Ascending aorta (tissue), 2 donors: ENCODE measurements at places on chromosomes 4 and X.

DNA sequence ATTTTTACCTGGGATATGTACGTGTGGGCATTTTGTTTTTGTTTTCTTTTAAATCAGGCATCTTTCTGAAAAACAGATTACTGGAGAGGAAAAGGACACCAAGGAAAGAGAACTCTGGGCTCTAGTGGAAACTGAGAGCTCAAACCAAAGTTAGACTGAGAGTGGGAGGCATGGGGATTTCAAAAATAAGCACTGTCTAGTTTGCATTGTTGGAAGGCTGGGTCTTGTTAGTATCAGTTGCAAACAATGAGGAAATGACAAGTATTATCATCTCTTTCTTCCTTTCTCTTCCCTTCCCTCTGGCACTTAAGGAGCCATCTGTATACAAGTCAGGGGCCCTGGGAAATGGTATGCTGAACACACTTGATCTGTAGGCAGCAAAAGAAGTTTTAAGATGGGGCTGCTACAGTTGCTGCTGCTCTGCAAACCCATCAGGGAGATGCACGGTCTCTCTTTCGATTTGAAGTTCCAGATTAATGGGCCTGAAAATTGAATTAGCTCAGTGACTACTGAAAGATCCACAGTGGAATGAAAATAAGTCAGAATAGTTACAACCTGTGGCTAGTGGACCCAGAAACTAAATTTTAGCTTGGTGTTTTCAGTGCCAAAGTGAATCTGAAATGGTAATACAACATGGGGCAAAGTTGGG lies 48.0 kb upstream of the GRXCR1 start:
- no peak for DNase-seq

- no peak for DNase-seq
Observed at GRCh38 chrX:140697618-140698017, 11.9 kb upstream of the LINC00632 start.

- no peak for DNase-seq
Observed at GRCh38 chrX:16239211-16239610, 71.9 kb downstream of the MAGEB17 start.

DNA sequence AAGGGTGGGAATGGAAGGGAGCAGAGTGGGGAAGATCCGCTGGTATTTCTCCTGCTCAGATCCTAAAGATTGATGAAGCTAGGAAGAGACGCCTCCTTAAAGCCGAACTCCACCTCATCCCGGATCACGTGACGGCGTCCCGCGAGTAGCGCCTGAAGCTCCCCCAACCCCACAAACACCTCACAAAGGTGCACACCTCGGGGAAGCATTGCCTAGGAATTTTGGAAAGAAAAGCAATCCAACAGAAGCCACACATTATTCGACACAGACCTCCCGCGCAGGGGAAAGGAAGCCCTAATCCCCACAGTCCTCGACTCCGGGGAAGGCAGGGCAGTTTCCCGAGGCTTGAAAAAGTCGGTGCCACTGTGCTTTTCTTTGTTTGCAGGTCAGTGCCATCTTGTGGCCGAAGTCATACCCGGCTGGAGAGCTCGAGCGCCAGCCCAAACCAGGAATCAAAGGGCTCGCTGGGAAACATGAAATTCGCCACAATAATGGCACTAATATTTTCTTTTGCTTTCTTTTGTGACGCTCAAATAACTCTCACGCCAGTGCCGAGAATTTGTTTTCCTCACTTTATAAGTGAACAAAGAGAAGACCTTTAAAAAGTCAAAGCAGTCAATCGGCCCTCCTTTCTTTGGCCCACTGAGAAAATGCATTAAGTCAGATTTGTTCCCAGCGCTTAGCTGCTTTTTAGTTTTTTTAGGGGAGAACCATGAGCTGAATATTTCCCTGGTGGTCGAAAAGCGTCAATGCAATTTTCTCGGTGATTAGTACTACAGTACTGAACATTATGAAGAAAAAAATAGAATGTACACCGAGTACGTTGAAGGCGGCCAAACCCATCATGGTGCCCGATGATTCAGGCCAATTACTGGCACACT lies at the start of gene NPY1R:
NPY1R (minus strand) TSS at position 71 of the 881 bp plus-strand sequence. CDS start 6,042 bp downstream, outside the sequence.
- DNase-seq = peak; percentile 8

- no peak for DNase-seq
Observed at GRCh38 chr4:140220058-140220457, 66.1 kb upstream of the MAML3 start.

DNA sequence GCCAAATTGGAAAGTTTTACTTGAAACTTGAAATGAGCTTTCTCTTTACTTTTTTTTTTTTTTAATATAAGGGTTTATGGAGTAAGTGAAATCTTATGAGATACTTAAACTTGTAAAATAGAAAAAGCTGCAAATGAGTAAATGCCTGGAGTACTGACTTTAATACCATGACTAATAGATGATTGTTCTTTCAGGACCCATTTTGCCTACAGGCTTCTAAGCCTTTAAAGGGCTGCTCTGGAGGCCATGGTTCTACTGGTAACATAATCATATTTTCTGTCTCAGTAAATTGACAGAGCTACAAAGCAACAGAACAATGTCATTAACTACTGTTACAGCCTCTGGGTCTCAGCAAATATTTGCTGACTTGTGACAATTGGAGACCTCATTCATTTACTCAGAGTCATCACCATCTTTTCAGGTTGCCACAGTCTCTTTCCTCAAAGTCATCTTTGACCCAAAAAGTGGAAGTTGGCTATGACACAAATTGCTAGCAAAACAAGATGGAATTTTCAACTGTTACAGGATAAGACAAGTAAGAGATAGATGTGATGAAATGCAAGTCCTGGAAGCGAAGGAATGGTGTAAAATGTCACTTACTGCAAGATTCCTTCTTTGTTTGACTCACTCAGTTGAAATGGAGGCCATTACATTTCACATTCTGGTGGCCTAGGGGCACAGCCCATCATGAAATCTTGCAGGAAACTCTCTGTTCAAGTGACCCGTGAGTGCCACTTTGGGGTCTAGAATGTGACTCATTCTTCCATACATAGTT lies 132.7 kb downstream of the BTC start:
- DNase-seq = no peak

- DNase-seq = no peak
Observed at GRCh38 chr4:19888587-19888986, 363.1 kb upstream of the SLIT2 start.

GRCh38 chr4:105291925-105292324 lies 145.2 kb downstream of the TET2 start:
- DNase-seq = no peak
